ENCODE measurements at places on chromosomes 13 and 19.

DNA sequence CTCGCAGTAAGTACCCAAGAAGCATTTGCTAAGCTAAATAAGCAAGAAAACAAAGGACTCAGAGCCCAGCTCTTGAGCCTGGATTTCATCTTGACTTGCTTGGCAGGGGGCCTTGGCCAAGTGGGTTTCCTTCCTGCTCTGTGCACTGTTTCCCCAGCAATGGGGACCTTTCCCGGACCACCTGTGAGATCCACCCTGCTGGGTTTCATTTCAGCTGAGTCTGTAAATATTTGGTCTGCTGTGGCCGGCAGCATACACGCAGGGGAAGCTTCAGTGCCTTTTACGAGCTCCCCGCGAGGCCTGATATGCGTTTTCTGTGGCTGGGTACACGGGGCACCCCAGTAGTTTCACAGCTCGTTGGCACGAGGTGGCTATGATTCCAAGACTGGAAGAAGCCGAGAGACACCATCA, 12.4 kb upstream of the TINCR start:
- no peak for DNase-seq

GRCh38 chr19:34589730-34590129, 87.2 kb downstream of the SCGB2B2 start:
- no peak for DNase-seq

- no peak for DNase-seq
Observed at GRCh38 chr19:18340990-18341868, 831 bp downstream of the PGPEP1 start.

GRCh38 chr19:1570836-1571235, 2.7 kb upstream of the MEX3D start:
- no peak for DNase-seq

DNA sequence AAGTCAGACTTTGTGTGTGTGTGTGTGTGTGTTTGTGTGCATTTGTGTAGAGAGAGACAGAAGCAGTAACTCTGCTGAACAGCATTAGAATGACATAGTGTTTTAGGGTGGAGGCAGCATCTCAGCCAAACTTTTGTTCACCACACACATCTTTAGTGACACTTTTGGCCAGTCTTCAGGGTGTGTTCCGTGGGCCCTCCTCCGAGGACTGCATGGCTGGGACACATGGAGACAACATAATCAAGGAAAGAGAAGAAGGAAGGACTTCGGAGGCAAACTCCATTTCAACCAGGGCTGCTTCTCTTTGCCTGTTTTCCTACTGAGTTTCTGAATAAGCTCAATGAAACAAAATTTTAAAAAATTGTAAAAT, 205.1 kb downstream of the LHFPL6 start:
- DNase-seq = no peak

DNA sequence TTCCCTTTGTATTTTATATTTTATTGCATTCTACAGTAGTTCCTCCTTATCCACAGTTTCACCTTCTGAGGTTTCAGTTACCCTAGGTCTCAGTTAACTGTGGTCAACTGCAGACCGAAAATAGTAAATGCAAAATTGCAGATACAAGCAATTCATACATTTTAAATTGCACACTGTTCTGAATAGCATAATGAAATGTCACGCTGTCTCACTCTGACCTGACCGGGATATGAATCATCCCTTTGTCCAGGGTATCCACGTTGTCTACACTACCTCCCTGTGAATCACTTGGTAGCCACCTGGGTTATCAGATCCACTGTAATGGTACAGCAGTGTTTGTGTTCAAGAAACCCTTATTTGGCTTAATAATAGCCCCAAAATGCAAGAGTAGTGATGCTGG, 325.0 kb downstream of the DNAJC15 start:
- DNase-seq = no peak

Measured in NCI-H2081 treated with DMSO at 0.1 percent for 48 hours (cell line).